ENCODE measurements at places on chromosomes 3 and 15. TPM values are rescaled to one million over a fixed set of nuclear protein-coding genes. Genes with fewer than 3 reads are reported as not detected.

DNA sequence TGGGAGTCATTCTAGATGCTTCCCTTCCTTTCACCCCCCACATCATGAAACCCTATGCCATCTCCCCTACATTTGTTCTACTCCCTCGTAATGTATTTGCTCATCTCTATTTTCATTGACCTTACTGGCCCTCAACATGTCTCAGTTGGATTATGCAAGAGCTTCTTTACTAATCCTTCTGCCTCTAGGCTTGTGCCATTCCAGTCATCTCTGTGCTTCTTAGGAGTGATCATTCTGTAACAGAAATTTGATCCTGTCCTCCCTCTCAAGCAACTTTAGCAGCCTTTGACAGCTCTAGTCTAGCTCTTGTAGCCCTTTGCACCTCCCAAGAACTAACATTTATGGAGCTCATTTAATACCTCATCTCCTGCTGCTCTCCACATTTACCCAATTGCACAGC is 64.7 kb downstream of the ISL2 start:
- DNase-seq: no peak

- DNase-seq: no peak
Observed at GRCh38 chr3:94716326-94717018, 653.6 kb downstream of the NSUN3 start.

DNA sequence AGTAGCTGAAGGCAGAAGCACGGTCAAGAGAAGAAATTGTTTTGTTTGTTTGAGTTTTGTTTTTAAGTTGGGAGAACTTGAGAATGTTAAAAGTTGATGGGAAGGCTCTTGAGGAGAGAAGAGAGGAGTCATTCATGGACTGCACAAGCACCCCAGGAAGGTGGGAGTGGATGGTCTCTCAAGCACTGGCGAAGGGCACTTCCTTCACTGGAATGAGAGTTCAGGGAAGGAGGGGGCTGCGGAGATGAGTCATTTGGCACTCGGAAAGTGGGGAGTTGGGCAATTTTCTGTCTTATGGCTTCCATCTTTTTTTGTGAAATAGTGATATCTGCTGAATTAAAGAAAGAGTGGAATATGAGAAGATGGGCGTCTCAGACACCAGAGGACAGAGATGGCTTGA is 66.0 kb downstream of the ATP13A4 start:
- no peak for DNase-seq

CRYGS gene
- 2.2 TPM for polyA plus RNA-seq

TRIM71 gene
- 0.16 TPM for polyA plus RNA-seq

All from muscle of back (tissue), 13 donors.